A549 treated with Hydrocortisone at 1 μM for 4 hours (cell line): ENCODE measurements at places on chromosomes 6 and 20. TPM values are rescaled to one million over a fixed set of nuclear protein-coding genes. Genes with fewer than 3 reads are reported as not detected.

The CRISP3 gene
- total RNA-seq, result not detected in 5 replicates

The PNPLA1 gene
- total RNA-seq, result 0.08 TPM in 1 of 5 replicates, not detected in the others

The FERMT1 gene
- total RNA-seq, result 14.2 to 18.4 TPM (median 14.7 TPM) in 5 replicates

The OLIG3 gene
- total RNA-seq, result not detected in 5 replicates

The BCAS1 gene
- 0.36 to 0.76 TPM (median 0.41 TPM) in 5 replicates for total RNA-seq

The TRIM10 gene
- not detected in 5 replicates for total RNA-seq
